ENCODE measurements at places on chromosomes 6 and 20. TPM values are rescaled to one million over a fixed set of nuclear protein-coding genes. Genes with fewer than 3 reads are reported as not detected.

BMP2 gene
- 17.6 TPM for total RNA-seq

DNA sequence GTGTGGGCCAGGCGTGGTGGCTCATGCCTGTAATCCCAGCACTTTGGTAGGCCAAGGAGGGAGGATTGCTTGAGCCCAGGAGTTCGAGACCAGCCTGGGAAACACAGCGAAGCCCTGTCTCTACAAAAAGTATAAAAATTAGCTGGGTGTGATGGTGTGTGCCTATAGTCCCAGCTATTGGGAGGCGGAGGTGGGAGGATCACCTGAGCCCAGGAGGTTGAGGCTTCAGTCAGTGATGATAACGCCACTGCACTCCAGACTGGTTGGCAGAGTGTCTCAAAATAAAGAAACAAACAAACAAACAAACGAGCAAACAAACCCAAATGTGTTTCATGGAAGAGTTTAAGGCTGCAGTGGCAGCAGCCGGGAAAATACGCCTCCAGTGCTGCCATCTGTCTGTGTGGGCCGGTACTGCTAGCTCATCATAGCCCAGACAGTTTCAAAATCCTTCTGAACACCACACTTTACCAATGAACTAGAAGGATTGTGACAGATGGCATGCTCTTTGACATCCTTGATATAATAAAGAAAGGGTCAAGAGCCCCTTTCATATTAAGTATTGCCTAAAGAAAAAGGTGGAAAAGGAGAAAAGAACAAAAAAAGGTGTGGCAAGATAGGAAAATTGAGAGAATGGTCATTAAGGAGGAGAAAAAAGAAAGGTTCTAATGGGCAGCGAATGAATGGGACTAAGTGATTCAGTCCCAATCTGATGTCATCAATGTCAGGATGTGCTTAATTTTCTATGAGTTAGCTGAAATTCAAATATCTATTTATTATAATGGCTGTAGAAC lies 298.6 kb downstream of the SYNE1 start:
- DNase-seq, result no peak

- DNase-seq, result no peak
Observed at GRCh38 chr6:54768494-54768893, 78.1 kb upstream of the FAM83B start.

GRCh38 chr6:401994-402640 lies 10.6 kb downstream of the IRF4 start:
- DNase-seq, result no peak

SYTL3 gene
- 2.1 TPM for total RNA-seq

All from progenitor cell of endocrine pancreas (in vitro differentiated cells).